Activated T-helper 1 cell treated with anti-CD3 and anti-CD28 coated beads, Interleukin-12 subunit alpha, Interleukin-12 subunit beta, Interleukin-2, Interleukin-4 antibody, amounts not matched to agents 30 ng/mL and 10 ng/mL and 1 ng/mL, durations not matched to agents 14 hours and 24 hours and 36 hours (primary cell): ENCODE measurements at places on chromosomes 5 and 9. TPM values are rescaled to one million over a fixed set of nuclear protein-coding genes. Genes with fewer than 3 reads are reported as not detected.

Gene EIF4EBP3
- 12.7 and 16.1 TPM in 2 replicates for total RNA-seq

GRCh38 chr5:136731241-136731900 is 366.0 kb upstream of the TRPC7 start:
- no peak for DNase-seq

DNA sequence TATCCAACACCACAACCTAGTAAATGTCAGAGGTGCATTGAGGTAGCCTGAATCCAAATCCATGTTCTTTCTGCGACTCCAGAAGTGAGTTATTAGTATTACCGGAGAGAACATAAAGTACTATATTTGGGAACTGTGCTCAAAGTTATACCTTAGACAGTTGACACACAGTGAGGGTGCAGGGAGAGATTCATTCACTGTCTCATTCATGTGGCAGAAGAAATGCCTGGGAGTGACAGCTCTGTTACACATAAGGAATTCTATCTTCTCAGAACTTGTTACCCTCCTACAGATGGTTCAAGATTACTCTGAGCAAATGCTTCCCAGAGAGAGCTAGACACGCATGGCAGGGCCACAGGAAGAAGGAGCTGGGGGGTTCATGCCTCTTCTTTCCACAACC is 103.0 kb downstream of the ATP10B start:
- no peak for DNase-seq

DNA sequence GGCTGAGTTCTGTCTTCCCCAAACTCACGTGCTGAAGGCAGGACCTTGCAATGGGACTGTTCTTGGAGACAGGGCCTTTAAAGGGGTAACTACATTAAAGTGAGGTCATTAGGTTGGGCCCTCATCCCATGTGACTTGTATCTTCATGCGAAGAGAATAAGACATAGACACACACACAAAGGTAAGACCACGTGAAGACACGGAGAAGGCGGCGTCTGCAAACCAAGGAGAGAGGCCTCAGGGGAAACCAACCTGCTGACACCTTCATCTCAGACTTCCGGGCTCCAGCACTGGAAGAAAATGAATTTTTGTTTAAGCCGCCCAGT is 50.7 kb upstream of the KCNMB1 start:
- no peak for DNase-seq

DNA sequence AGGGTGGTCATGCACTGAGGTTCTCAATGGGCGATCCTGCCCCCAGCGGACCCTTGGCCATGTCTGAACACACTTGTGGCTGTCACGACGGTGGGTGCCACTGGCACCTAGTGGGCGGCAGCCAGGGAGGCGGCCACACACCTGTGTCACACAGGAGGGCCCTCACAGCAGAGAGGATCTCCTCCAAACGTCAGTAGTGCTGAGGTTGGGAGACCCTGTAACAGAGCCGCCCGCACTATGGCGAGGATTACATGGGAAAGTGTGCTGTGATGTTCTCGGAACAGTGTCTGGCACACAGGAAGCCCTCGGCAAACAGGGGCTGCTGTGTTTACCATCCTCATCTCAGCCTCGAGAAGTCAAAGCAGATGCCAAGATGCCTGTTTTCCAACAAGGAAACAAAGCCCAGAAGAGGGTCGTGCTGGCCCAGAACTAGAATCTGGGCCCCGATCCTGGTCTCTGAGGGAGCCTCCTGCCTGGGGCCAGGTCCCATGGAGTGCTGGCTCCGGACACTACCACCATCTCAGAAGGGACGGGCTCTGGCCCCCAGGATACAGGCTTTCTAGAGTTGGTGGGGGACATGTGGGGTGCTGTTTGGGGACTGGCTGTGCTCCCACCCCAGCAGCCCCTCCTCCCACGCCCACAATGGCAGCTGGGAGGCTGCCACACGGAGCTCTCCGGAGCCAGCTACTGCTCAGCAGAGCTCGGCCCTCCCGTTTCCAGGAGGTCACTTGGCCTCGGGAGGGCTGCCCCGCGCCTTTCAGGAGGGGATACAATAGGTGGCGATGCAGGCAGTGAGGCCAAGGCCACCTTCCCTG is 48.2 kb downstream of the DBH start:
- DNase-seq = no peak

GRCh38 chr9:112846528-112847488 is 43.9 kb downstream of the SLC46A2 start:
- DNase-seq = no peak

- DNase-seq = no peak
Observed at GRCh38 chr5:128403333-128403732, 134.7 kb downstream of the FBN2 start.

DNA sequence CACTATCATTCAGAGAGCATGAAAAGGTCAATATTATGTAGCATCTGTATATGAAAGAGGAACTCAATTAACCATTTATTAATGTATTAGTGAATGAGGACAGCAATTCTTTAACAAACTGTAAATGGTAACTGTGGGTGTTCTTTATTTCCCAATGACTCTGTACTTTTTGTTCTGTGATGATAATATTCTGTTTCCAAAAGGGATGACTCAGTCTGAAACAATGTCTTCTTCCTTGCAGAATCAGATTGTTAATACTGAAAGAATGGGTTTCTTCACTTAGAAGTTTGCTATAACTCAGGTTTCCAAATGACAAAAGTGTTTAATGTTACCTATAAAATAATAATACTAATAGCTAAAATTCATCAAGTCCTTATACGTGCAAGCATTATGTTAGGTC is 1518.7 kb upstream of the WWC1 start:
- no peak for DNase-seq
